ENCODE measurements at places on chromosomes 3 and 15.

- no peak for DNase-seq
Measured at GRCh38 chr15:69138963-69139362, 21.5 kb upstream of the GLCE start.

GRCh38 chr3:123765475-123766128, 118.5 kb downstream of the MYLK start:
- no peak for DNase-seq

DNA sequence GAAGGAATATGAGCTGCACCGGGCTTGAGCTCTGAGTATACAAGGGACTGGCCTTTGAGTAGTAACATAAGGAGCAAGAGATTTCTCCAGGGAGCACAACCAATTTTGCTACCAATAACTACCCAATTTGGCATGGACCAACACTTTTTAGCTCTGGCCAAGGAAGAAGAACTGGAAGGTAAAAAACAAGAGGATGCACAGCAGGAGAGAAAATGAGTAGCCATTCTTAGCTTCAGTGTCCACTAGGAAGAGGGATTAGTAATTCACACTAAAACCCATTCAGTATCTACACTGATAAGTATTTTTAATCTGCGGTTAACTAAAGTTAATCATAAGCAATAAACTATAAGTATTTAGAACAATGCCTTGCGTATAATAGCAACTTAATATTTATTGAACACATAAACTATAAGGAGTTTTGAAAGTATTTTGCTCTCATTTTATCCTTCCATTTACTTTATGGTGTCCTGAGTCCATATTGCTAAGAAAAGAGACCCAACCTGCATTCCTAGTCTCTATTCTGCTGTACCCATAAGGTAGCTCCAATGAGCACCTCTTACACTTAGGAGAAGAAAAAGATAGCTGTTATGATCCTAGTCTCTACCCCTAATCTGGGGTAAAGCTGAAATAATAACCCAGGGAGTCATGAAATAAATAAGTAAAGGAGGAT, 268.9 kb downstream of the IGSF11 start:
- no peak for DNase-seq

DNA sequence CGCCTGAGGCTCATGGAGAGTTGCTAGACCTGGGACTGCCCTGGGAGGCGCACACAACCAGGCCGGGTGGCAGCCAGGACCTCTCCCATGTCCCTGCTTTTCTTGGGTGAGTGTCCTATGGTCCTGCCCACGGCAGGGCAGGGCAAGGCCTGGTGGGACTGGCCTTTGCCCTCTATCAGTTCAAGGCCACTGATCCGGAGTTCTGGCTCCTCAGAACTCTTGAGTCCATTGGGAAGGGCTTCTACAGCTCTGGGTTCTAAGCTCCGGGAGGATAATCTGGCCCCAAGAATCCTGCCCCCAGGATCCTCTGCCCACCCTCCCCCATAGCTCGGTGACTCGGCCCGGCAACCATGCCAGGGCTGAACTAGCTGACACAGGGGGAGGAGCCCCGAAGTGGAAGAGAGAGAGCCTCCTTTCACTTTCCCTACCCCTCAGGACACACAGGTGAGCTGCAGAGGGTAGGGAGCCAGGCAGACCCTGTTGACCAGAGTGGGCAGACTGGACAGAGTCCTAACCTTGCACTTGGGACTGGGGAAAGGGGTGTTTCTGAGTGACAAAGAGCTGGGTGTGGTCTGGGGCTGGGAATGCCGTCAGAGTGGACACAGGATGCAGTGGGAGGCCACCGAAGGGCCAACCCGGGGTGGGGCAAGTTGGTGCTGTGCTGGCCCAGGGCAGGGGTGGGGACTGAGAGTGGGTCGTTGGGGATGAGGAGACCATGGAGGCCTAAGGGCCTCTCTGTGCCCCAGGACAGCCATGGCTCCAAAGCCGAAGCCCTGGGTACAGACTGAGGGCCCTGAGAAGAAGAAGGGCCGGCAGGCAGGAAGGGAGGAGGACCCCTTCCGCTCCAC, 664 bp downstream of the PARP3 start:
- DNase-seq = peak; percentile 75

GRCh38 chr15:47410247-47410646, 307.1 kb upstream of the SEMA6D start:
- DNase-seq = no peak

DNA sequence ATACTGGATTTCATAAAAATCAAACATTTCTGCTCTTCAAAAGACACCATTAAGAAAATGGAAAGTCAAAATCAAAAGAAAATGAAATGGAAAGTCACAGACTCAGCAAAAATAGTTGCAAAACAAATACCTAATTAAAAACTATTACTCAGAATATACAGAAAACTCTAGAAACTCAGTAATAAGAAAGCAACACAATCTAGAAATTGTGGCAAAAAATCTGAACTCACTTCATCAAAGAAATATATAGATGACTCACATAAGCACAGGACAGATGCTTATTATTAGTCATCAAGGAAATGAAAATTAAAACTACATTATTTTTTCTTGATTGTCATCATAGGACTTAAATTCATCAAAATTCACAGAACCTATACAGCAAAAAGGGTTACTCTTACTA, 430.0 kb downstream of the SHQ1 start:
- no peak for DNase-seq

All from ureter (tissue), 1 donor.